ENCODE measurements at places on chromosomes 6 and 20.
A peak's percentile ranks its signal among the peaks of the same experiment; 100 is the strongest.

GRCh38 chr6:140847262-140847645, 1285.5 kb upstream of the GJE1 start:
- no peak for DNase-seq

DNA sequence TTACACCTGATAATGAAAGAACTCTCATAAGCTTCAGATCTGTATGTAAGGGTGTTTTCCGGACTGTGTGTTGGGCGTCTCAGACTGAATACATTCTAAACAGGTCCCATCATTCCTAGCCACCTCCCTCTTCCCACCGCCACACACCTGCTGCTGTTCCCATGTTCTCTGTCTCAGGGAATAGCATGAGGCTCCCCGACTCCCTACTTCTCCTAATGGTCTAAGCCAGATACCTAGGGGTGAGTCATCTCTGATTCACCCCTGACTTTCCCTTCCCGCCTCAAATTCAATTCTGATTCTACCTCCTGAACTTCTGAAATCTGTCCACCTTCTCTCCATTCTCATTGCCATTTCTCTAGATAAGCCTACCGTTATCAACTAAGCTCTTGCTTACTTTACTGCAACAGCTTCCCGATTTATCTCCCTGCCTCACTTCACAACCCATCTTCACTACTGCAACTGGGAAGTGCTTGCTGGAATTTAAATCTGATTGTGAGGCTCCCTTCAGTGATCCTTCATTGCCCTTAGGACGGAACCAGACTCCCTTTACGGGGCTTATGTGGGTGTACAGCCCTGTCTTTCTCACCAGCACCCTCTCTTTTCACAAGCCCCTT, 1.6 kb downstream of the TMEM14A start:
- no peak for DNase-seq

DNA sequence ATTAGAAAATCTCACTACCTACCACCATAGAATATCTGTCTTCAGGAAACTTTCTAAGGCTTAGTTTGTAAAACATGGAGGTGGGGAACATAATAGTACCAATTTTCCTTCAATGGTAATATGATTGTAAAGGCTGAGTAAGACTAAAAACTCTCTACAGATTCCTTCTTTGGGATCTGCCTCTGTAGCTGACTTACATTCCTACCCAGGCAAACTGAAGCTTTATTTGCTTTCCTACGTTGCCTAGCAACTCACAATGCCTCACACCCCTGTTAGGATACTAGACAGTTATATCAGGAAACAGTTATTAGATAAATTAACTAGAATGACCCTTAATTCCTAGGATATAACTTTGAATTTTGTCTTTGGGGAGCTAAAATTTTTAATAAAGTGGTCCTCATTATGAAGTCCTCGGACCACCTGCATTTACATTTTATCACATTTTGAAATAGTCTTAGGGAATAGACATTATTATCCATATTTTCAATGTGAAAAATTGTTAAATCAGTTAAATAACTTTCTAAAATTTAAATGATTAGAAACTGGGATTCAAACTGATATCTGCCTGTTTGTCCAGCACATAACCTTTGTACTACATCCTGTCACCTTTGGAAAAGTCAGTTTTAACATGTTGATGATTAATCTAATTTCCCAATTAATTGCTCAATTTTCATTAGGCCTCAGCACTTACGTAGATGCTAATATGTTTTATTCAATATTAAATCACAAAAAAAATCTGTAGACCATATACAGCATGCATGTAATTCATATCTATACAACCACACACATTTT, 591.4 kb downstream of the RNF144B start:
- DNase-seq: no peak

DNA sequence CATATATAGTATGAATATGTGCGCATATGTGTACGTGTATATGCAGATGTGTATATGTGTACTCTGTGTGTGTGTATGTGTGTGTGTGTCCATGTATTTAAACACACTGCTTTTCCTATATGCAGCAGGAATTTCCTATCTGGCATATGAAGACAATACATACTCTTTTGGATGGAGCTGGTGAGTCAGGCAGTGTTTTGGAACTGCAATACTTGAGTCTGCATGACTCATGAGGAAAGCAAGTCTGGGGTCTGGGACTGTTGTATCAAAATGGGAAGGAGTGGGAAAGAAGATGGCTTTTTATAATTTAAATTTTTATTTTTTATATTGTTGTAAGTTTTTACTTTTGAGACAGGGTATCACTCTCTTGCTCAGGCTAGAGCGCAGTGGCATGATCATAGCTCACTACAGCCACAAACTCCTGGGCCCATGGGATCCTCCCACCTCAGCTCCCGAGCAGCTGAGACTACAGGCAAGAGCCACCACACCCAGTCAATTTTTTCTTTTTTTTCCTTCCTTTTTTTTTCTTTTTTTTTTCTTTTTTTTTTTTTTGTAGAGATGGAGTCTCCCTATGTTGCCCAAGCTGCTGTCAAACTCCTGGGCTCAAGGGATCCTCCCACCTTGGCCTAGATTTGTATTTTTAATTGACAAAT, 72.2 kb downstream of the ATXN1 start:
- DNase-seq: peak; percentile 79

DNA sequence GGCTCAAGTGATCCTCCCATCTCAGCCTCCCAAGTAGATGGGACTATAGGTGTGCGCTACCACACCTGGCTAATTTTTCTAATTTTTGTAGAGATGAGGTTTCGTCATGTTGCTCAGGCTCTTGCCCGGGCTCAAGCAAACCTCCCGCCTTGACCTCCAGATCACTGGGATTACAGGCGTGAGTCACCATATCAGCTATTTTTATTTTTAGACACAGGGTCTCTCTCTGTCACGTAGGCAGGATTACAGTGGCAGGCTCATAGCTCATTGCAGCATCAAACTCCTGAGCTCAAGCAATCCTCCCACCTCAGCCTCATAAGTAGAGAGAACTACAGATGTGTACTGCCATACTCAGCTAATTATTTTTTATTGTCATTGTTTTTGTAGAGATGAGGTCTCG, 41.7 kb downstream of the SLC23A2 start:
- DNase-seq: no peak

GRCh38 chr20:52434041-52434425, 242.5 kb upstream of the ZFP64 start:
- no peak for DNase-seq

DNA sequence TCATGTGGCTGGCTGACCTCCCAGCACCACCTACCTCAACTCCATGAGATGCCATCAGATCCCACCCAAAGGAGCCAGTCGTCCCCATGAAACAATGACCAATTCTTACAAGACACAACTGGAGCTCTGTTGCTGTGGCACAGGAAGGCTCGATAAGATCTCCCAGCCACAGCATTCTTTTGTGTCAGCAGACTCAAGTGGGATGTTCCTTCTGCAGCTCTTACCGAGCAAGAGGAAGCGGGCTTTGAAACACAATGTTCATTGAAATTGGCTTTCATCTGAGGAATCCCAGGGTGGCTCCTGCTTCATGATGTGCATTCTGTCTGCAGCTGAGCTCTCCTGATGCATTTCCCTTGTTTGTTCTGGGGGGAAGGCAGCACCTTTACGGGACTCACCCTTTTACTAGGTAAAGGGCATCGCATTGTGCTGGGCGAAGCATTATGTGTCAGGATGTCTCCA, 222.0 kb upstream of the SGK1 start:
- DNase-seq: no peak

DNA sequence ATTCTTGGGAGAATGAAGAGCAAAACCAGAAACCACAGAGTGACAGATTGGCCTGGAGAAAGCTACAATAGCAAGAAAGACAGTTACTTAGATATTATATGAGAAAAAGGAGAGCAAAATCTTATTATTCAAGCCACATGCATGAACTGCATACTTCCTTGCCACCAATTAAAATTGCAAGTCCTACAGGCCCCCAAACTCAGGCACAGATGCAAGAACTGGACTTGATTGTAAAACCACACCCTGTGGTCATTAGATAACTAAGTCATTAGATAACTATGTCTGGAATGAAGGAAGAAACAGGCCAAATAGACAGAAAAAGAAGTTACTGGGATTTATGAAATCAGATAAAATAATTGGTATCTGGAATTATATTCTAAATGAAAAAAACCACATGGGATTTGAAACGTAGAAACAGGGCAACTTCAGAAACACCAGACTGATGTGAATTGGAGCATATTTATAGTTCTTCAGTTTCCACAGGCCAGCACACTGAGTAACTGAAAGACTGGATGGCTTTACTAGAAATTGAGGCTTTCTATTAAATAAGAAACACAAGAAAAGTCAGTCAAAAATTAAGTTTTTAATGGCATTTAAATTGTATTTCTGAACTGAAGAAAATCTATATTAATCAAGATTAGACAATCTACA, 49.4 kb upstream of the CARMIL1 start:
- DNase-seq: peak; percentile 85

GRCh38 chr6:11346516-11346915, 114.0 kb upstream of the NEDD9 start:
- DNase-seq: no peak

GRCh38 chr6:167949121-167949684, 48.3 kb upstream of the KIF25 start:
- DNase-seq: no peak

GRCh38 chr6:157216570-157216969, 106.7 kb downstream of the TMEM242 start:
- DNase-seq: no peak

- DNase-seq: no peak
These were observed 18.0 kb downstream of the PTGIS start for GRCh38 chr20:49549801-49550551.

DNA sequence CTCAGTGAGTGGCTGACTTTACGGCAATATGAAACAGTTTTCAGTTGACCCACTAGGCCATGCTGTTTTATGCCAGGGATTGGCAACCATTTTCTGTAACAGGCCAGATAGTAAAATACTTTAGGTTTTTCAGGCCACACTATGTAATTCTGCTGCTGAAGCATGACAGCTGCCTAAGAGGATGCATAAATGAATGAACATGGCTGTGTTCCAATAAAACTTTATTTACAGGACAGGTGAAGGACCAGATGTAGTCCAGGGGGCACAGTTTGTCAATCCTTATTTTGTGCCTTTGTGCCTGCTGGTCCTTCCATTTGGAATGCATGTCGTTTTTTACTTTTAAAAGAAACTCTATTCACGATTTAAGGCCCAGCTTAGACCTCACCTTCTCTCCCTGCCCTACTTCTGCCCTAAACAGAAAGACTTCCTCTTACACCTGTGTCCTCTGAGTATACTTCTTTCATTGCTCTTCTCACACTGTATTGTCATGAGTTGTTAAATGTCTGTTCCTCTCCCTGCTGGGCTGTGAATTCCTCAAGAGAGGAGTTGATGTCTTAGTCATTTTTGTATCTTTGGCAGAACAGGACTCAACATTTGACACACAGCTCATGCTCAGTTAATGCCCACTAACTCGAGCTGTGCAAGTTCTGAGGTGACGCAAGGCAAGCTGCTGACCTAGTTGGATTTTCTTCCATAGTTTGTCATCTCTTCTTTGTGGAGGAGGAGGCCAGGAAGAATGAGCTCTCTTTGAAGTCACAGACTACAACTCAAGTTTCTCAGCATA, 90.1 kb upstream of the MAP7 start:
- DNase-seq: no peak

DNA sequence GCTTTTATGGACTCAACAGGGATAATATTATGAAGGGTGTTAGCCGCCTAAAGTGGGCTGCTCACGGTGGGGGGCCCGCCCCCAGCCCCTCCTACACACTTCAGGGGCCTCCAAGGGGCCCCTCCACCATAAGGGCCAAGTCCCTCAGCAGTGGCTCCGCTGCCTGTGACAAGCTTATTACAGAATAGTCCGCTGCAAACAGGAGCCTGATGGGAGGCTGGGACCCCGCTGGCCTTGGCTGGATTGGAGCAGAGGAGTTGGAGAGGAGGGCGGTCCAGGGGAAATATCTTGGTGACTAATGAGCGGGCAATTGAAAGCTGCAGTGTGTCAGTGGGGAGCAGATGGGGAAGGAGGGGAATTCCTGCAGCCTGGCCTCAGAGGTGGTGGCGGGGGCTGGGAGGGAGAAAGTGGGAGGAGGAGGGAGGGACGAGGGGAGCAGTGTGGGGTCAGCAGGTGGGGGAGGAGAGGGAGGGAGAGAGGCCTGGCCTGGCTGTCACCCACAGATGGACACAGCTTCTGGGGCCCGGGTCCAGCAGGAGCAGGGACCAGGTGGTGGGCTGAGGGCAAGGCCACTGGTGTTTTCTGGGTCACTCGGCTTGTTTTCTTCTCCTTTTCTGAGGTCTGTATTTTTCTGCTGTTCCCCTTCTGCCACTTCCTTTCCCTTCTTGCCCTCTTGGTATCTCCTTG, 57.6 kb upstream of the FOXP4 start:
- DNase-seq: peak; percentile 66

- no peak for DNase-seq
These were observed 232.5 kb downstream of the HDGFL1 start for GRCh38 chr6:22801831-22802230.

DNA sequence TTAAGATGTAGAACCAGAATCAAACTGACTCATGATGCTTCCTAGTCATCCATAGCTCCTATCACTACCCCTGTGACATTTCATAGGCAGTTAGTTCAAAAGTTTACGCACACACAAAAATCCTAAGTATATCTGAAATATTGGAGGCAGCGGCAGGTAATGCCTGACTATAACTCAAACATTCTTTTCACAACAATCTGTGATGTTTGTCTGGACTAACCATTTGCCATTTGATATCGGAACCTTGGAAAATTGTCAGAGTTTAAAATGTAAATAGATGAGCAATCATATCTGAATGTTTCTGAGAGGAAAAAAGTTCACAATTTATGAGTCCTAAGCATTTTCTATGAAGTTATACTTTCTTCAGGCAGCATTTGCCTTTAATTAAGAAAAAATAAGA, 1078.2 kb downstream of the EPHA7 start:
- DNase-seq: no peak

- no peak for DNase-seq
These were observed 2.4 kb downstream of the ADA start for GRCh38 chr20:44649126-44649525.

DNA sequence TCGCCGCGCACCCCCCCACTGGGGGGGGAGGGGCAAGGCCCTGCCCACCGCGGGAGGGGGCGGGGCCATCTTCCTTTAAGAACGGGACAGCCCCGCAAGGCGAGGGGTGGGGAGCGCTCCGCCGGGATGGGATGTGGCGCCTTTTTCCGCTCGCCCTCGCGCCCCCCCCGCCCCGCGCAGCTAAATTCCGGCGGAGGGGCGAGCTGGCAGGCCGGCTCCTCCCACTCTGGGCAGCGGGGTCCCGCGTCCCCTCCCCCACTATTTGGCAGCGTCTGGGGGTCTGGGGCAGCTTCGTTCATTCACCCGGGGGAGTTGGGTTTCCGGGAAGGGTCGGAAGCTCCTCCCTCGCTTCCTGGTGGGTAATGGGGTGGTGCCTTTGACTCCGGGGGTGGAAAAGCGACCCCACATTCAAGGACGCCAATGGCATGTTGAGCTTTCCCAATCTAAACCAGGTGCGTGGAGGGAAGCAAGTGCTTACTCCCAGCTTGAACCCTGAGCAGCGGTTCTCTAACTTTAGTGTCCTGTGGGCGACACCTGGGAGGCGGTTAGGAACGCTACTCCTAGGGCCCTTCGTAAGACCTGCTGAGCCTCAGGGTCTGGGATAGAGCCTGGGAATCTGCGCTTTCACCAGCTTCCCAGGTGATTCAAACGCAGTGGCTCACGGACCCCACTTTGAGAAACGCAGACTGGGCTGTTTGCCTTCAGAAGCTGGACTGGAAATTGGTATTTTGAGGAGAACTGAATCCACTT, 927 bp downstream of the ASXL1 start:
- no peak for DNase-seq
